ENCODE measurements at places on chromosomes 5 and 9.

DNA sequence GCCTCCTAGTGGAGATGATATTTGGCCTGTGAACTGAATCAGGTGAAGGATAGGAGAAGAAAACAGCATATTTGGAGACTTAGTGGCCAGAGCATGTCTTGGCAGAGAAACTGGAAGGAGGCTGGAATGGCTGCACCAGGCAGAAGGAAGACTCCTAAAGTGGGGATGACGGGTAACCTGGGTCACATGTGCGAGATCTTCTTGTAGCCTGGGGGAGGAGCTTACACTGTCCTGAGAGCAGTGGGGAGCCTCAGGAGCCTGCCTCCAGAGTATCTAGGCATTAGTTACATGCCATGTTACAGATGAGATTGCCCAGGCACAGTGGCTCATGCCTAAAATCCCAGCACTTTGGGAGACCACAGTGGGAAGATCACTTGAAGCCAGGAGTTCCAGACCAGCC, 49.8 kb downstream of the JADE2 start:
- H3K4me1 ChIP-seq = no peaks in the 10 kb centered on the region
- no peak overlapping the region for H3K27ac ChIP-seq
- H3K27me3 ChIP-seq = no peaks in the 10 kb centered on the region

GRCh38 chr9:123370526-123371227, 14.7 kb downstream of the CRB2 start:
- no peak overlapping the region for H3K27ac ChIP-seq
- H3K4me1 ChIP-seq = no peaks in the 10 kb centered on the region
- no peak overlapping the region for H3K4me3 ChIP-seq
- no peaks in the 10 kb centered on the region for H3K27me3 ChIP-seq
- H3K36me3 ChIP-seq = no peaks in the 10 kb centered on the region

GRCh38 chr9:76302947-76303550, 91.2 kb downstream of the RFK start:
- peak; percentile 28 for DNase-seq
- H3K4me1 ChIP-seq = no peaks in the 10 kb centered on the region
- no peak overlapping the region for H3K27ac ChIP-seq
- no peak overlapping the region for H3K4me3 ChIP-seq

- no peak for DNase-seq
- H3K27me3 ChIP-seq = no peaks in the 10 kb centered on the region
- H3K36me3 ChIP-seq = peaks cover 21% of the 10 kb centered on the region
These were observed 29.5 kb downstream of the MRPS27 start for GRCh38 chr5:72290356-72291133.

DNA sequence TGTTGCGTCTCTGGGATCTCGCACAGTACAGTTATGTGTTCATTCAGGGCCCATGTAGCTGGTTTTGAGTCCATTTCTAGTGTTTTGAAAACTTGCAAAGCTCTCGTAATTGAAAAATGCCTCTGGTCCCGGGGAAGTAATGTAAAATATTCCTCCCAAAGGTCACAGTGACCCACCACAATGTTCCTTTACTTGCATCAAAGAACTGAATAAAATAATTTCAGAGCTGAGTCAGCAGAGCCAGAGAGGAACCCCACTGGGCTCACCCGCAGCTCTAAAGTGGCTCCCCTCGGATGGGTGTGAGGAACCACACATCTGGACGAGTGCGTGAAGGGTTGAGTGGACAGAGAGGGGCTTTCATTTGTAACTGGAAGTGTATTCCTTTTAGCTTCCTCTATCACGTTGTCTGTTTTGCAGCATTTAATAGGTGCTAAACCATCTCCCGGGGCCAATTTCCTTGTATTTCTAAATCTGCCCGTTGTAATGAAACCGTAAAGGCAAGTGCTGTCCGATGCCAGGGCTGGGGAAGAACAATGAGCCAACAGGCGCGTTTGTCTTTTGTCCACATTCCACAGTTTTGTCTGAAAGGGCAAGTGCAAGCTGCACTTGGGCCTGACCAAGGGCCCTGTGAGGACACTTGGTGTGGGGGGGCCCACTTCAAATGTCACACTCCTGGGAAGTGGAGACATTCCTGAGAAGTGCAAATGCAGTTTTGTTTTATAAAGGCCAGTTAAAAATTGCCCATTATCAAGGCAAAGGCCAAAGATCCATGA, 29.9 kb downstream of the COL5A1 start:
- H3K36me3 ChIP-seq = no peaks in the 10 kb centered on the region
- H3K27ac ChIP-seq = no peak overlapping the region
- DNase-seq = no peak
- H3K4me1 ChIP-seq = no peaks in the 10 kb centered on the region

DNA sequence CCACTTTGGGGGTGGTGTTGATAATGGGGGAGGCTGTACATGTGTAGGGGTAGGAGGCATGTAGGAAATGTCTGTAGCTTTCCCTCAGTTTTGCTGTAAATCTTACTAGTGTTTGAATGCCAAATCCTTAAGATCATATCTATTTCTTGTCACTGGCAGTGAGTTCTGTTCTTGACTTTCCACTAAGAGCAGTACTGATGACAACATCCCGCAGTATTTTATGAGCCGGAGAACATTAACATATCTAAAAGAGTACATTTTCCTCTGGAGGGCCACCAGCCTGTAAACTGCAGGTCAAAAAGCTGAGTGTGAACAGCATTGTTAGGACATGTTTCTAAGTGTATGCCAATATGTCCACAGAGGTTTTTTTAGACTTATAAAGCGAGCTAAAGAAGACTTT, 2.5 kb upstream of the HSPB3 start:
- H3K27me3 ChIP-seq = no peaks in the 10 kb centered on the region
- no peak for DNase-seq
- H3K27ac ChIP-seq = no peak overlapping the region

GRCh38 chr5:129593525-129593924, 133.4 kb downstream of the ADAMTS19 start:
- no peak for DNase-seq
- no peak overlapping the region for H3K4me3 ChIP-seq
- no peak overlapping the region for H3K27ac ChIP-seq
- no peaks in the 10 kb centered on the region for H3K36me3 ChIP-seq

DNA sequence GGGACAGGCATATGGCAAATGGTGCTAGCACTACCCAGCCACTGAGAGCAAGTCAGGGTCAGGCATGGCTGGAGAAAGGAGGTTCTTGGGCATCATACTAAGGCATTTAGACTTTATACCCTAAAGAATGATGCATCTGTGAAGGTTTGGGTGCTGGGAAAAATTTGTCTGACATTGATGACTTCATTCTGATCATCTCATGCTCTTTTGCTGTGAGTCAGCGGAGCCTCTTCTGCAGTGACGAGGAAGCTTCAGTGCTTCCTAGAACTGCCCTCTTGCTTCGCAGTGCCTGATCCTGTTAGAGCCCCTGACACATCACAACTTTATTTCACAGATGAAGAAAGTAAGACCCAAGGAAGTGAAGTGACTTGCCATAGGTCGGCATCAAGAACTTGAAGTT, 266.6 kb upstream of the GAS1 start:
- H3K36me3 ChIP-seq = no peaks in the 10 kb centered on the region
- no peak overlapping the region for H3K27ac ChIP-seq
- H3K4me1 ChIP-seq = no peaks in the 10 kb centered on the region
- H3K4me3 ChIP-seq = no peak overlapping the region
- H3K27me3 ChIP-seq = no peaks in the 10 kb centered on the region
- DNase-seq = no peak

DNA sequence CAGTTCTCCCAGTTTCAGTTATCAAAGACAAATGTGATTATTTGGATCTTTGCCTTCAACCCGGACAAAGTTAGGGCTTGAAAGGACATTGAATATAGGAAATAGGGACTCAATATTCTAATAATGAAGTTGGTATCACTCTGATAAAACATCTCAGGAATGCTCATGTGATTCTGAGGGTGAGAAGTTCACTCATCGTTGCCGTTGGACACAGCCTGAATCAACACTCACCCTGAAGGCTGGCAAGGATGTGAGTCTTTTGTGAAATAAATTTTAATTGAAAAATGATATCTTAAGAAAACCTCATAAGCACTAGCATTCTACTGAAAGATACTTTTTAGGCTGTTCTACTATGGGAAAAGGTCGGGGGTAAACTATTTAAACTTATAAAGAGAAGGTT, 44.8 kb upstream of the C9orf72 start:
- H3K4me3 ChIP-seq = no peak overlapping the region
- H3K27ac ChIP-seq = no peak overlapping the region
- H3K4me1 ChIP-seq = no peaks in the 10 kb centered on the region
- no peaks in the 10 kb centered on the region for H3K27me3 ChIP-seq
- H3K36me3 ChIP-seq = no peaks in the 10 kb centered on the region

DNA sequence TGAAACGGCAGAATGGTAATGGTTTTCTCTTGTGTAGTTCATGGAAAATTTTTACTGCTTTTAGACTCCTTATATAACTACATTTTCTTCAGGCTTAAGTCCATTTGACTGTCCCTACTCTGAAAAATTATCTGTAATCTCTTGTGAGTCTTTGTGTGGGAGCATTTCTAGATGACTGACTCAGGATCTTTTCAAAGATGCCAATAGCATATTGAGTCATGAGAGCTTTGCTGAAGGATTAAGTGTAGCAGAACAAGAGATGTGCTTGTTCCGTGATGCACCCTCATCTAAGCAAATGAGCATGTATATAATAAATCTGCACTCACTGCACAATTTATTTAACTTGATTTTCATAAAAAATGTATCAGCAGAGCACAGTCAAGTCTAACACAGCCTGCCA, 298.7 kb upstream of the CDH6 start:
- H3K4me3 ChIP-seq = no peak overlapping the region
- H3K27ac ChIP-seq = no peak overlapping the region
- H3K36me3 ChIP-seq = no peaks in the 10 kb centered on the region
- no peak for DNase-seq
- no peaks in the 10 kb centered on the region for H3K4me1 ChIP-seq

DNA sequence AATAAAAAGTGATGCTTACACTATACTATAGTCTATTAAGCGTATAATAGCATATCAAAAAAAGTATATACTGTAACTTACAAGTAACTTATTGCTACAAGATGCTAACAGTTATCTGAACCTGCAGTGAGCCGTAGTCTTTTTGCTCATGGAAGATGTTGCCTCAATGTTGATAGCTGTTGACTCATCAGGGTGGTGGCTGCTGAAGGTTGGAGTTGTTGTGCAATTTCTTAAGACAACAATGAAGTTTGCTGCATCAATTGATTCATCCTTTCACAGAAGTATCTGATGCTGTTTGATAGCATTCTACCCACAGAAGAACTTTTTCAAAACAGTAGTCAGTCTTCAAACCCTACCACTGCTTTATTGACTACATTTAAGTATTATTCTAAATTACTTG, 7.8 kb upstream of the C9orf40 start:
- H3K27me3 ChIP-seq = no peaks in the 10 kb centered on the region
- H3K36me3 ChIP-seq = no peaks in the 10 kb centered on the region
- no peak overlapping the region for H3K4me3 ChIP-seq
- no peak for DNase-seq
- H3K27ac ChIP-seq = no peak overlapping the region

DNA sequence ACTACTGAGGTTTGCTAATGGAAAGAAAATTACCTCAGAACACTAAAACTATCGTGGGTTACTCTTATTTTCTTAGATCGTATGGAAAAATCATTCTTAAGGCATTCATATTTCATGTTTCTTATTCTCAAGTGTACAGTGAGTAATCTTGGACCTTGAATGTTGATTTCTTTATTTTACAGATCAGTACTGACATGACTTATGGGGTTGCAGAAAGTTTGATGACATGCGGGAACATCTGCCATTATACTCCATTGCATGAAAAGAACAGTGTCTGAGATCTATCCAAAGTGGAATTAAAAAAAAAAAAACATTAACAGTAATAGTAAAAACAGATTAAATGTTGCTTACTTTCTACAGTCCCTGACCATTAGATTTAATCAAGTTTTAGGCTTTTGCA, 1290.2 kb upstream of the WWC1 start:
- H3K27me3 ChIP-seq = no peaks in the 10 kb centered on the region
- no peak overlapping the region for H3K4me3 ChIP-seq
- no peak overlapping the region for H3K27ac ChIP-seq

- H3K4me1 ChIP-seq = no peaks in the 10 kb centered on the region
- no peaks in the 10 kb centered on the region for H3K36me3 ChIP-seq
- H3K27ac ChIP-seq = no peak overlapping the region
- no peak for DNase-seq
- H3K27me3 ChIP-seq = no peaks in the 10 kb centered on the region
These were observed 205.5 kb downstream of the NPR3 start for GRCh38 chr5:32916648-32917047.

Measured in naive thymus-derived CD4-positive, alpha-beta T cell (primary cell).